Ureter (tissue), 1 donor: ENCODE measurements at places on chromosomes 5 and 9. TPM values are rescaled to one million over a fixed set of nuclear protein-coding genes. Genes with fewer than 3 reads are reported as not detected.

GRCh38 chr5:9712506-9712905 is 82.4 kb upstream of the TAS2R1 start:
- DNase-seq = no peak

DNA sequence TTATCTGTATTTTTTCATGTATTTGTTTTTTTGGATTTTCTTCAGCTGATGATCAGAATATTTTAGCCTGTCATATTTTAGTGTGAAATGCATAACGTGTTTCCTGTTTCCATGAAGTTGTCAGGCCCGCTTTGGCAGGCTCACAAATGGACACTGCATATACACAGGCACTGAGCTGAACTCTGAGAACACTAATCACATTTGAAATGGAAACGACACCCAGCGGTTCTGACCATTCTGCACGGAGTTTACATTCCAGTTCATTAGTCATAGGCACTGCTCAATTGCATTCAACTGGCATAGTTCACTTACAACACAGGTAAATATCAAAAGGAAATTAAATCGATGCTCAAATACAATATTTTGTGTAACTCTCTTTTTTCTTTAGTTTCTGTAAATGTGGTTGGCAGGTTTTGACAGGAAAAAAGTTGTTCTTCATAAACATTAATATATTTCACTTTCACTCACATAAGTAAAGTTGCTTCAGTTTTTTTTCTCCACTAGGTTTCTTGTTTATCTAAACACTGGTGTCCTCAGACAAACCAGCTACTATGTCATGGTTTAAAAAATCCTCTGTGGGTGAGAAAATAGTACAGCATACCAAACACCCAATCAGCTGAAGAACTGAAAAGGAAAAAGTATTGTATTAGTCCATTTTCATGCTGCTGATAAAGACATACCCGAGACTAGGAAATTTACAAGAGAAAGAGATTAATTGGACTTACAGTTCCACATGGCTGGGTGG is 559.0 kb upstream of the DAP start:
- no peak for DNase-seq

Gene MAN2A1
- 56.9 TPM for total RNA-seq

Gene ZNF618
- total RNA-seq = 16.1 TPM

DNA sequence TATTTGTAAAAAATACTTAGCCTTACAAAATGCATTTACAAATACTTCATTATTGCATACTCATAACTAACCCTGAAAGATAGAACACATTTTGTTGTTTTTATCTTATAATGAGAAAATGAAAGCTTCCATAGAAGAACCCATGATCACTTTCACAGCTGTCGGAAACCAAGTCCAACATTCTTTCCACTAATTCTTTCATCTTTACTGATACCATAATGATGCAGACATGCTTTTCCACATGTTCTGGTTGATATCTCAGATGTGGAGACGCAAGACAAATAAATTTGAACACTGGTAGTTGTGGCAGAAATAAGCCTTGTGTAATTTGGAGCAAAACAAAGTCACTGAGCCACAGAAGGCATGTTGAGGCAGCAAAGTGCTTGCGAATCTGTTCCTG is 136.0 kb downstream of the FBXO4 start:
- no peak for DNase-seq

- no peak for DNase-seq
Measured at GRCh38 chr5:82019342-82020138, 47.7 kb downstream of the ATG10 start.

DNA sequence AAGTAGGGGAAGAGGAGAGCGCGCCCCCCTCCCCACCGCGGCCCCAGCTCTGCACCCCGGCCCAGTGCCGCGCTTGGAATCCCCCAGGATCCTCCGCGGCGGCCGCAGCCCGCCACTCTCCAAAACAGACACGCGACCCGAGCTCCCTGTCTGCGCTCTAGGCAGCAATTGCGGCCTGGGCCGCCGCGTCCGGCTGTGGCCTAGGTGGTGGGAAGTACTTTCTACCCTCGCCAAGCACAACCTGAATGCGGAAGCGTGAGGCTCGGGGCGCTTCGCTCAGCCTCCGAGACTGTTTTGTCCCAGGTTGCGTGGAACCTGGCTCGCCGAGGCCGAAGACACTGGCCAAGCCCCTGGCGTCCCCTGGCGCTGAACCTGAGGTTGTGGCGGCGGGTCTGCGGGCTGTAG is 3.3 kb upstream of the FOXB2 start:
- no peak for DNase-seq

Gene BSPRY
- 10.2 TPM for total RNA-seq

DNA sequence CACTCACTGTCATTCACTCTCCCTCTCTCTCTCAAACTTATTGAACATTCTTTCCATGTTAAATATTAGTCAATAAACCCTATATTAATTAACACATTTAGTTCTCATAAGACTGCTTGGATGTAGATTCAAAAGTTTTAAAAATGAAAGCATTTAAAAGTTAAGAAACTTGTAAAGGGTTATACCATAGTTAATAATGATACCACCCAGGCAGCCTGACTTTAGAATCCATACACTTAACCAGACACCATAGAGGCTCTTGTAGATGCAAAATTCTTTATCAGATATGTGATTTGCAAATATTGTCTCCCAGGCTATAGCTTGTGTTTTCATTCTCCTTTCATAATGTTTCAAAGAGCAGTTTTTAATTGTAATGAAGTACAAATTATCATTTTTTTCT is 335.8 kb upstream of the ACTBL2 start:
- DNase-seq = no peak

- DNase-seq = no peak
Measured at GRCh38 chr5:154313360-154314017, 123.0 kb downstream of the GALNT10 start.

Gene ADAMTS2
- 13.3 TPM for total RNA-seq

GRCh38 chr9:111431684-111432083 is 52.5 kb downstream of the ECPAS start:
- no peak for DNase-seq

DNA sequence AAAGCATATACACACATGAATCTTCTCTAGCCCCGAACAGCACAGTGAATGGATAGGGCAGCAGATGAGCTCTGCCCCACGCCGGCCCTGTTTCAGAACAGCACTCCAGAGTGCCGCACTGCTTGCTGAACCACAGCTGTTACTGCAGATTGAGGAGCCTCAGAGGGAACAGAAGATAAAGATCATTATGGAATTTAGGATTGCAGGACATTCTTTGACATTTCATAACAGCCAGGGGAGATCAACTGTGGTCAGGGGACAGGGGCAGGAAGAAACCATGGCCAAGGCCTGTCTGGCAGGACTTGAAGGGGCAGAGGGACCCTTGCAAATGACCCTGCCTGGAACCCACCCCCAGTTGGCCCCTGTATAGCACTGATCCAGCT is 20.6 kb downstream of the IRF1 start:
- DNase-seq = no peak

Gene LIX1
- total RNA-seq = not detected

Gene HEMGN
- not detected for total RNA-seq

- DNase-seq = no peak
Measured at GRCh38 chr5:173664154-173664526, 47.7 kb upstream of the BOD1 start.

GRCh38 chr9:106869028-106869427 is 6.1 kb downstream of the ZNF462 start:
- DNase-seq = no peak

Gene TCF7
- total RNA-seq = 3.6 TPM

DNA sequence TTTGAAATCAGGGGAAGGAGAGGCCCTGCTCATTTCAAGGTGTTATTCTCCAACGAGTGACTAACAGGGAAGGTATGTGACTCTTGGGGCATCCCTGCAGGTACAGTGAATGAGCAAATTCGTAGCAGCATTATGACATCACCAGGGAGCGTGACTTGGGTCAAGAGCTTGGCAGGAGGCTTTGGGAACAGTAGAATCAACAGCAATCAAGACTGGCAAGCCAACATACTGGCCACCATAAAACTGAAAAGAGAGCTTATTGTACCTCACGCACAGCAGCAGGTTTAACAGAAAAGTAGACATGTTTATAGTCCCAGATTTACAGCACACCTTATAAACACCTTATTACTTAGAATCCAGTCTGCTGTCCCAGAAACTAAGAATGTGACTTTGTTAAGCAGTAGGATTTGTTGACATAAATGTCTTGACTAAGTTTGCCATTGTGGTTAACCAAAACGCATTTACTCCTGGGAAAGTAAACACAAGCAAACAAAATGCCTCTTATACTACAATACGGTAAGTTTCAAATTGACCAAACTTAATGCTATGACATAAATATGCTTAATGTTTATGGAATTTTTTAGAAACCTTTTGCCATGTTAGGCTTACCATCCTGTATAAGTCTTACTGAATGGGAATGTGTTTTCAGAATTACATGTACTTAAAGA is 297.8 kb downstream of the NPR3 start:
- no peak for DNase-seq

Gene HK3
- 5.6 TPM for total RNA-seq

Gene OR1J2
- 0.42 TPM for total RNA-seq

- peak; percentile 4 for DNase-seq
Measured at GRCh38 chr5:135206862-135207261, 172.8 kb upstream of the PITX1 start.

- no peak for DNase-seq
Measured at GRCh38 chr9:94014920-94015319, 59.8 kb upstream of the BARX1 start.

- no peak for DNase-seq
Measured at GRCh38 chr5:58504766-58505165, 13.5 kb downstream of the GAPT start.

Gene TENT4A
- 28.9 TPM for total RNA-seq

Gene APC
- total RNA-seq = 40.4 TPM

Gene AUH
- 24.6 TPM for total RNA-seq
